Muscle of arm (tissue), 14 donors: ENCODE measurements at places on chromosomes 3 and 15.

- DNase-seq, result no peak
These were observed 198.0 kb upstream of the PFN2 start for GRCh38 chr3:150168698-150169097.

DNA sequence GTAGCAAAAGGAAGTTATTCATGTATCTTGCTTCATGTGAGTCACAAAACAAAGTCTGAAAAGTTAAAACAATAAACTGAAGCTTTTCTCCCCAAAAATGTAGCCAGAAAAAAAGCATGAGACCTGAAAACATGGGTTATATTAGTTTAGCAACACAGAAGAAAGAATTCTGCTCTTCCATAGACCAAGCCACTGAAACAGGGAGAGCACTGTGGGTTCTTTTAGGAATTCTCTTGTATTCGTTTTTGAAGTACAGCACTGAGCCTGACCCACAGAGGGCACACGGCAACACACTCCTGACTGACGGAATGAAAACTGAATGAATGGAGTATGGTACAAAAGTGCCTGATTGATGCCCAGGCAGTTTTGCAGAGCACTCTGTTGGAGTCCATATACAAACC is 66.6 kb downstream of the TM4SF4 start:
- no peak for DNase-seq

GRCh38 chr15:47718497-47719437 is 1.5 kb downstream of the SEMA6D start:
- peak; percentile 73 for DNase-seq

GRCh38 chr15:48102167-48102566 is 18.6 kb upstream of the SLC24A5 start:
- DNase-seq, result no peak

GRCh38 chr3:196174652-196175051 is 36.5 kb downstream of the ZDHHC19 start:
- no peak for DNase-seq

DNA sequence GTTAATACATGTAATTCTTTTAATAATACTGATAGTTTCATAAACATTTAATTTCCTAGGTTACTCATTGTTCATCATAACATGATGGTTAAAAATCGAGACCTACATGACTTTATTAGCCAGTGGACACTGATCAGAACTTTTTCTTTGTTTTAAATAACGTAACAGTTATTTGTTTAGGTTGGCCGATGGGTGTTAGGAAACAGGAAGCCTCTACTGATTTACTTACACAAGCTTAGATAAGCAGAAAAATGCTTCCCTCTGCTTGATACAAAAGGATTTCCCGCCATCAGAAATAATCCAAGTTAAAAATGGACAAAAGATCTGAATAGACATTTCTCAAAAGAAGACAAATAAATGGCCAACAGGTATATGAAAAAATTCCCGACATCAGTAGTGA is 16.6 kb upstream of the APH1B start:
- DNase-seq, result no peak

DNA sequence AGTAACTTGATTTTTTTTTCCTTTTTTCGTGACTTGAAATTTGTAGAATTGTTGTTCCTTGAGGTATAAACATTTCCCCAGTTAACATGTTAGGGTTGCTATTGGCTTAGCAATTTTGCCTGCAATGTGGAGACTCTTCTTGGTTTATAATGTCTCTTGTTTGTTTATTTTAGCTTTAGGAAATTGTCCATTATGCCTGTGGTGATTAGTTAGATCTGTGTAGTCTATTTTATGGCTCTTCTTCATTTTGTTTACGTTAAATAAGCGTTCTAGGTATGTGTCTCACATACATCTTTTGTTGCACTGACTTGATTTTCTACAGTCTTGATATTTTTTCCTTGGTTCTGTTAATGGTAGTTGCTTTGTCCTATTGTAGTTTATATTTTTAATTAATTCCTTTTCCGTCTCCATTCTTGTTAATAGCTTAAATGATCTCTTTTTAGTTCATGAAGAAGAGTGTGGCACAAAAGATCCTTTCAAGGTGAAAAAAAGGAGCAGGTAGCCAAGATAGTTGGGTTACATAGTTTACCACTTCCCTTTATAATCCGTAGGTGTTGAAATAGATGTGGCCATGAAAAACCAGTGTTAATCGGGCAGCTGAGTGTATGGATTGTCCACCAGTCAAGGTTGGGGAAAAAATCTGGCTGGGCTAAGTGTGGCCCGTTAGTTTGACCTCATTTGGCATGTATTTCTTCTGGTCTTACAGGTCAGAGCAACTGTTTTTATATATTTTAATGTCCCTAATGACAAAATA is 12.1 kb downstream of the IQGAP1 start:
- DNase-seq, result no peak

DNA sequence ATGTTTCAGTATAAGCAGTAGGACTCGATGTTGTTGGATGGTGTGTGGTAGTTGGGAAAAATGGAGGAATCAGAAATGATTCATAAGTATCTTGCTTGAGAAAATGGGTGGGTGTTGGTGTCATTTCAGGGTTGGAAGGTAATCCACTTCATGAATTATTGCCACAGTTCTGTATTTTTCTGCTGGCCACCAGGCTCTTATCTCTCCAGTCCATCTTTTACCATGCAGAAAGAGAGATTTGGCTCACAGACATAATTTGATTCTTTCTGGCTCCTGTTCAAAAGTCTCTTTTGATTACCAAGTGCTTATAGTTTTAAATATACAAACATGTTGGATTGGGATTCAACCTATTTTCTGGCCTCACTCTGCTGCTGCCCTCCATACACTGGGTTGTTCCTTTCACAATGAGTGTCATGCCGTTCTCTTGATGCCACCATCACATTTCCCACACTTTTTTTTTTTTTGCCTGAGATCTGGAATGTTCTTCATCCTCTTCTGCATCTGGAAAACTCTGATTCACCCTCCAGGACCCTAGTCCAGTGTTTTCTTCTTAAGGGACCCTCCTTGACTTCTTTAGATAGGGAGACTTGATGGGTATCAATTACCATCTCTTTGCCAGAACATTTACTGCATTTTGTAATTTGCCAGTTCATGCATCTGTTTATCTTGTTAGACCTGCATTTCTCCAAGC is 69.4 kb upstream of the GAP43 start:
- no peak for DNase-seq

GRCh38 chr3:133881939-133882825 is 13.5 kb downstream of the RAB6B start:
- no peak for DNase-seq
